ELR (cell line): ENCODE measurements at places on chromosomes 4 and X.

DNA sequence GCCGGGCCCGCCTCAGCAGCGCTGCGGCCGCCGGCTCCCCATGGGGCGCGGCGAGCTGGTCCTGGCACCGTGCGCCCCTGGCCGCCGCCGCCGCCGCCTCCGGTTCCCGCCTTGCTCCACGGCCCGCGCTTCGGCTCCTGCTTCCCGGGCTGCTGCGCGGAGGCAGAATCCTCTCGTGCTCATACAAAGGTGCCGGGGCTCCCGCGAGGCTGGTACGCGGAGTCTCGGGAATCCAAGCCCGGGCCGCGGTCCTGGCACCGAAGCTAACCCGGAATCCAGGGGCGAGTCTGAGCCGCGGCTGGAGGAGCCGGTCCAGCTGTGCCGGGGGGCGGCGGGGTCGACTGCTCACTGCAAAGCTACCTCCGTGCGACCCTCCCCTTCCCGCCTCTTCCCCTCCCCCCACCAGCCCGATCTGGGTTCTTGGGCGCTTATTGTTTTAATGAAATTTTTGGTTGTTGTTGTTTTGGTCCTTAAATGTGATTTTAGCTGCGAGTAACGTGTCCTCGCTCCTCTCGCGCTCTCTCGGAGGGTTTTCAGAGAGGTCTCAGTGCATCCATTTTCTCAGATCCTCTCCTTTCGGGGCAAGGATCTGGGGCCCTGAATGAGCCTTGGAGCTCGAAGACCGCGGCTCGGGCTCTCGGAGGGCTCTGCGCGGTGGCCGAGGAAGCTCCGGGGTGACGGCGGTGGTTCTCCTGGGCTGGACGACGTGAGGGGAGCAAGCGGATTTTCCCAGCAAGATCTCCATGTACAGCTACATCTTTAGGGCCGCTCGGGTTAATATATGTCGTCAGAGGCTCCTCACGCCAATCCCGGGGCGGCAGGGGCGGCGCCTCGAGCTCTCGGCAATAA lies at the start of gene HAND2:
Gene HAND2, minus strand, starts transcription at position 753 of the 849 bp plus-strand sequence. CDS start 940 bp downstream, outside the sequence.
- peak; percentile 72 for DNase-seq

DNA sequence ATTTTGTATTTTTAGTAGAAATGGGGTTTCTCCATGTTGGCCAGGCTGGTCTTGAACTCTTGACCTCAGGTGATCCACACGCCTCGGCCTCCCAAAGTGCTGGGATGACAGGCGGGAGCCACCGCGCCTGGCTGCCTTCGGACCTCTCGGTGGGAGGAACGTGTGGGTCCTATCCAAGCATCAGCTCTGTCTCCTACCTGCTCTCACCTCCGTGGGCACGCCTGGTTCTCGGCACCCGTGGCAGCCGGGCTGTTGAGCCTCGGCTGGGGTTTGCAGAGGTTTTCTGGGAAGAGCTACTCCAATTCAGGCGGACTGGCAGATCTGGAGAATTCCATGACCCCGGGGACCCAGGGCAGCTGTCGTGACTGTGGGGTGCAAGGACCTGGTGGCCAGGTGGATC lies 23.6 kb upstream of the PPP2R3B start:
- no peak for DNase-seq

DNA sequence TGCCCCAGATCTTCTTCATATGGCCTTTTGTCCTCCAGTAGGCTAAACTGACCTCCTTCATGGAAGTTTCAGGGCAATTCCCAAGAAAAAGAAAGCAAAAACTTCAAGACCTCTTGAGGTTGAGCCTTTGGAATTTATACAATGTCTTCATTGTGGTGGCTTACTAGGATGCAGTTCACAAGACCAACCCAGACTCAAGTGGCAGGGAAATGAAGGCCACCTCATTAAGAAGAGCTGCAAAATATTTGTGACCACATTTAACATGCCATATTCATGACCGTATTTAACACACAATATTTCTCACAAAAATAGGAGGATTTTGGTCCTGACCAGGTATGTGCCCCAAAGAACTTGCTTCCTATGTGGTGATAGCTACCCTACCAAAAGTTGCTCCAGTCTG lies 605.5 kb upstream of the PITX2 start:
- DNase-seq = peak; percentile 59

- DNase-seq = peak; percentile 50
Observed at GRCh38 chr4:173013232-173013930, 155.2 kb upstream of the GALNT7 start.

- no peak for DNase-seq
Observed at GRCh38 chr4:18626366-18626765, 604.8 kb upstream of the LCORL start.

- no peak for DNase-seq
Observed at GRCh38 chr4:67546971-67547370, 1.7 kb upstream of the CENPC start.

- DNase-seq = no peak
Observed at GRCh38 chr4:39544580-39545315, 17.5 kb upstream of the UGDH start.

- no peak for DNase-seq
Observed at GRCh38 chrX:38718311-38718710, 82.9 kb upstream of the MID1IP1 start.

DNA sequence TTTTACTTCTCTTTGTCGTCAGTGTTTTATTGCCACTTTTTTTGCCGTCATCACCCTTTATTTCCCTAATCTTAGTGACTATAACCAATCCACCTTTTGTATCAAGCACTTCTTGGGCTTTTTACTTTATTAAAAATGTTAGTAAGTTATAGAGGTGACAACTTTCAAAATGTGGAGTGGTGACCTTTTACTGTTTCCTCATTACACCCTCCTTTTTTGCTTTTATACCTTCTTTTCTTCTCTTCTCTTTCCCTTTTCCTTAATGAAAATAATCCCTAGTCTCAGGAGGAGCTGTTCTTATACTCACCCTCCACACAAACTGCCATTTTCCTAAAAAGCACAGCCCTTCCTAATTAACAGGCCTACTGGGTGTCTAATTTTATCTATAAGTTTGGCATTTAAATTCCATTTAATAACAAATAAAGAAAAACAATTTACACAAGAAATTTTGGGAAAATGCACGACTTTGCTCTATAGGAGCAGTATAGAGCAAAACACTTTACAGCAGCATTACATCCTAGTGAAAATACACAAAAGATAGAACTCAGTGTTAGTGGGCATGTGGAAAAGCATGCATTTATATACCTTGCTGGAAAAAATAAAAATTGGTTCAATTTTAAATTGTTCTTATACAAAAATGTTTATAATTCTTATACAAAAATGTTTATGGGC lies 27.3 kb downstream of the BBS12 start:
- peak; percentile 65 for DNase-seq

GRCh38 chr4:140222171-140222570 lies 68.2 kb upstream of the MAML3 start:
- DNase-seq = peak; percentile 70

GRCh38 chrX:54640736-54641135 lies 110.7 kb downstream of the GNL3L start:
- no peak for DNase-seq

DNA sequence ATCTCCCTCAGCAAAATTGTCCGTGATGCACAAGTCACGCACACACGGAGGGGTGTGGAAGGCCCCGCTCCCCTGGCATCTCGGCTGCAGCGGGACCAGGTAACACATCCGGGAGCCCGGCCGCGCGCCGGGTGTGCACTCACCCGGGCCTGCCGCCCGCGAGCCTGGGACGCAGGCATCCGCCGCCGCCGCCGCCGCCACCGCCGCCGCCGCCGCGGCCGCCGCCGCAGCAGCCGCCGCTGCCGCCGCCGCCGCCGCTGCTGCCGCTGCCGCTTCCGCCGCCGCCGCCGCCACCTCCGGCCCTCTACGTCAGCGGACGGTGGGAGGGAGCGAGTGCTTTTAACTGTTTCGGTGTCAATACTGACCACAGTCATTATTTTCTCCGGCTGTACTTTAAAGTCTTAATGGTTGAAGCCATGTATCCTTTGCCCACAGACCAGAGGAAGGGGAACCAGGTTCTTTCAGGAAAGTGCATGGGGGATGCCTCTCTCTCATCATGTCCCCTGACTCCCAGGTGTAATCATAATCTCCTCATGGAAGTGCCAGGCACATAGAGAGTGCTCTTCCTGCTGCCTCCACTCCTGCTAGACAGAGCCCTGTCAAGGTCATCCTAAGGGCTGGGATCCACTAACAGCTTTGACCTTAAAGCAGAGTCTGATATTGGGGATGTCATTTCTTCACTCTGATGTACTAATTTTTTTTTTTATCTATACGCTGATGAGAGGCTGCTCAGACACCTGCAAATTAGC lies 38.0 kb downstream of the MAGEE2 start:
- peak; percentile 20 for DNase-seq

- DNase-seq = peak; percentile 26
Observed at GRCh38 chrX:38859602-38860001, 58.3 kb downstream of the MID1IP1 start.

DNA sequence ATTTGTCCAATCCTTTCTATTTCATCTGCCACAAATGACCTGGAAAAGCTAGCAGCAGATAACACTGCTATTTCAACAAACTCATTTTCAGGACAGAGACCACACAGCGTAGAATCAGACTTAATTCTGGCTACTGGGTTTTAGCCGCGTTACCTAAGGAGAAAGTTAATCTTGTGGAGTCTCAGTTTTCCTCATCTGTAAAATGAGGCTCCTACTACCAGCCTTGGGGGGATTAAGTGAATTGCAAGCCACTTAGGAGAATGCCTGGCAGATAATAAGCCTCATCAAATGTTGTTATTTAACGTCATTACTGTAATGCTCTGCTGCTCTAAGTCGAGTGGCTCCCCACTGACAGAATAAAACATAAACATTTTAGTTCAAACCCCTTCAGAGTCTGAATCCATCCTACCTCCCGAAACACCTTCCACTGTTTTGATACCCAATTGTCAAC lies 1.4 kb downstream of the CCNI start:
- DNase-seq = no peak

GRCh38 chrX:3134316-3134945 lies 93.2 kb downstream of the ARSF start:
- no peak for DNase-seq

GRCh38 chrX:69050051-69050765 lies 115.0 kb downstream of the PJA1 start:
- no peak for DNase-seq

DNA sequence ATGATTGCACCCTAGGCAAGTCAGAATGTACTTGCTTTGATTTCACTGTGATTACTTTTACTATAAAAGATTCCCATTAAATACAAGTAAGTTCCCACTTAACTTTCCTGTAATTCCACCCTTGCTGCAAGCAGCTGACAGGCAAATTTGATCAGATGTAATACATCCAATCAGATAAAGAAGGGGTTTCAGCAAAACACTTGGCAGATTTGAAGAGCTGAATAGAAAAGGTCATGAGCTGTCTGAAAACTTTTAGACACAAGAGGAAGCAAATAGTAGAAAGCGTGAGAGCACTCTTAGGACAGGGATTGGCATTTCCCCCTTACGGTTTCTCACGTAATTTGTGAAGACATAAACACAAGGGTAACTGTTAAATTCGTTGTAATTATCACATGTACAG lies 22.8 kb downstream of the HSD17B13 start:
- DNase-seq = no peak

DNA sequence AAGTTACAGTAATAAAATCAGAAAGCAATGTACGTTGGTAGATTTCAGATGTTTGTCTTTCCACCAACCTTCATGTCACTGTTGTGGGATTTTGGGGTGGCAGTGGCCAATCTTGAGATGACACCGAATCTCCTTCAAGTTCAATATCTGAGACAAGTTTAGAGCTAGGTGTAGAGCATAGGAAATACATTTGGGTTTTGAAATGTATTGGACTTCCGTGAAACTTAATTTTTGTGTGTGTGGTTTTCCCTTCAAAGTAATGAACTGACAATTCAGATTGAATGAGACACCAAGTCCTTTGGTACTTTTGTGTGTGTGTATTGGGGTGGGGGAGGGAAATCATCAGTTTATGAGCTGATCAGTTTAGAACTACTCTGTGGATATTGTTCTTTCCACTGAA lies 1.8 kb downstream of the WDR44 start:
- DNase-seq = no peak

GRCh38 chrX:44507292-44507691 lies 35.4 kb downstream of the FUNDC1 start:
- DNase-seq = no peak

- DNase-seq = peak; percentile 40
Observed at GRCh38 chr4:144591401-144591800, 54.6 kb upstream of the HHIP start.

GRCh38 chr4:858831-859451 lies 33.0 kb upstream of the CPLX1 start:
- DNase-seq = no peak

- DNase-seq = no peak
Observed at GRCh38 chr4:11546391-11547175, 117.9 kb upstream of the HS3ST1 start.

DNA sequence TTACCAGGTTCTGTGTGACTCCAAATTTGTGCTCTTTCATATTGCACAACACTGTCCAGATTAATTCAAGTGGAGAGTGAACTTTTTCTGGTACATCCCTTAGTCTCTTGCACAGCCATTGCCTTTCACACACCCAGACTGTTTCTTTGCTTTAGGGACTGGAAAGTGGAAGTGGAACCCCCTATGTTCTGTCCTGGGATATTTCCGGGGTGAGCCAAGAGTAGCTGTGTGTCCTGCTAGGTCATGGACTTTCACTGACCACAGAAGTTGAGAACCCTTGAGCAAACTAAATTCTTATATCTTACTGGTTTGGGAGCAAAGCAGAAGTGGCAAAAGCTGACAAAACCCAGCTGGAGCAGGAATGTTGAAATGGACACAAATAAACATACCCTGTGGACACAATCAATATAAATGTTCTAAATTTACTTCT lies 10.3 kb upstream of the VSIG4 start:
- DNase-seq = no peak

DNA sequence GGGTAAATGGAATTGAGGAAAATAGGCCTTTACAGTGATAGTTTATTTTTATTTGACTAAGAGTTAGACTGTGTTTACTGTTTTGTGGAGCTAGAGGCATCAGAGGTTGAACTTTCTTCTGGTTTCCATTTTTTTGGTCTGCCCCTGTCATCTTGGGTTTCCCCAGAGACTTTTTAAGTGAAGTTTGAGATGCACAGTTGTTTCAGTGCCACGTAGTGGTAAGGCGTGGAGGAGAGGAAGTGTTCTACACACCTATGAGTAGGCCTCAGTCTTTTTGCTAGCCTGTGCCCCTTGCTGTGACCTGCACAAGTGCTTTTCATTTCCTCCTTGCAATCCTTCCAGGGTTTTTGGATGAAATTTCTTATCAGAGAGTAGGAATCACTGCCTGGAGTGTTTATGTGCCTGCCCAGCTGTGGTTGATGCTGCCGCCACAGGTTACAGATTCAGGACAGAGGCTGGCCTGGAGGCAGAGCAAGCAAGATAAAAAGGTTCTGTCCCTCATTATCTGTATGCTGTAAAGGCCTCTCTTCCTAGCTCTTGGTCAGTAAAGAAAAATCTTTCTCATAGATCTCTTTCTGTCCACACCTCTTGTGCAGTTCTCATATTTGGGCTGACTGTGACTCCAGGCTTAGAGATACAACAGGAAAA lies 12.5 kb upstream of the HSFX4 start:
- DNase-seq = no peak

- no peak for DNase-seq
Observed at GRCh38 chr4:125169192-125169591, 145.6 kb upstream of the FAT4 start.

DNA sequence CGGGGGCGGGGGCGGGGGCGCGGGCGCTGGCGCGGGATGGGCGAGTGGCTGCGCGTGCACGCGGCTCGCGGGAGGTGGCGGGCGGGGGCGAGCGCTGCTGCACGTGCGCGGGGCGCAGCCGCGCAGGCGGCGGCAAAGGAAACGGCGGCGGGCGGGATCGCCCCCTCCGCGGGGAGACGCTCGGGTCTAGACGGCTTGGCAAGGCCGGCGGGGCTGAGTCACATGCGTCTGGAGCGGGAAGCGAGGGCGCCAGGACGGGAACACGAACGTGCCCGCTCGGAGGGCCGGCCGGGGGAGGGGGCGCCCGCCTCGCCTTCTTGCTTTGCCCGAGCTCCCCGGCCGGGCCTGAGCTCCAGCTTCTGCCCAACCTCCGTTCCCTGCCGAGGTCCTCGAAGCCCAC lies 4.3 kb upstream of the HAUS7 start:
- DNase-seq = peak; percentile 66
